ENCODE measurements at places on chromosomes 6 and 20. TPM values are rescaled to one million over a fixed set of nuclear protein-coding genes. Genes with fewer than 3 reads are reported as not detected.

Gene FAM217A
- not detected for total RNA-seq

Gene MRPS10
- total RNA-seq: 68.8 TPM

Gene SLC23A2
- total RNA-seq: 5.5 TPM

Gene SH3BGRL2
- 8.3 TPM for total RNA-seq

Gene RAET1E
- total RNA-seq: under 0.01 TPM

Data from myometrial cell (primary cell).